ENCODE measurements at places on chromosomes 4 and X.

DNA sequence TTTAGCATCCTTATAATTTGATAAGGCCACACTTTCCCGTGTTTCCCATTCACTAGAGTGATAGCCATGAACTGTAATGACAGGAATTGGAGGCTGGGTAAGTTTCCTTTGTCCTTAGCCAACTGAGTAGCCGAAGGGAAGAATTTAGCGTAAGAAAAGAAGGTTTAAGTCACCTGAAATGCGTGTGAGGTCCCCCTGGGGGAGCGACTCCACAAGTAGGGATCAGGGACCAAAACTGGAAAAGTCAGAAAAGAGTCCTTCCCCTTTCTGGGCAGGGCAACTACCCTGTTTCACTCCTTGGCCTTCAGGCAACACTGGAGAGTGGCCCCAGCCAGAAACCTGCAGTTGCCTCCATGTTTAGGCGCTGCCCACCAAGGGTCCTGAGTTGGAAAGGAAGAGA, 81.6 kb upstream of the MED14 start:
- no peak for DNase-seq

- DNase-seq = no peak
These were observed 130.0 kb upstream of the VAMP7 start for GRCh38 chrX:155751131-155751530.

DNA sequence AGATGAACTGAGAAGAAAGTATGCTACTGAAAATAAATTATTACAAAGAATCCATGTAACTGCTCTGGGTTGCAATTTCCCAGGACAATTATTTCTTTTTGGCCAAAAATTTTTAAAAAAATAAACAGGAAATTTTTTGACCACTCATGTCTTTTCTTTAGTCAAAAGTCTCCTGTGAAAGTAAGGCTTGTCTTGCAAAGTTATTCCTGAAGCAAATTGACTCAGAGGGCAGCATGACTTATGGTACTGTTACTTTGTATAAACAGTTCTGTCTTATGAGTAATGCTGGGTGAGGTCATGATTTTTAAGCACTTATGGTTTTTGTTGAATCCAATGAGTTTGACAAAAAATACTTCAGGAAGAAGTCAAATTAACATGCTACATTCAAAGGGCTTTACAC, 292.8 kb upstream of the ARSJ start:
- no peak for DNase-seq

- no peak for DNase-seq
These were observed 329.2 kb downstream of the ARHGAP10 start for GRCh38 chr4:148061141-148061481.

DNA sequence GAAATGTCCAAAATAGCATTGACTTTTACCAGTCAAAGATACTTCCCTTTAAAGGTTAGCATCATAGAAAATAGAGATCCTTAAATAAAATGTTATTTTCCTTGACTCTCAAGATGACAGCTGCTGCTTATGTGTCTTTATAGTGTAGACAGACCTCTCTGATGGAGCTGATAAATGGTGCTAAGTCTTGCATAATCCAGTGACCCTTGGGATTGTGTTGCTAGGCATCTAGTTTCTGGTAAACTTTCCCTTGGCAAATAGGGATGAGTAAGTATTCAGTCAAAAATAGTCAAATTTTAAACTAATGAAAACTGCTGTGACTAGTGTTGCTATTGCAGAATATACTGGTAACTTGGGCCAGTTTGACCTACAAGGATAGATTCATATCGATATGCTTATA, 53.6 kb downstream of the MBNL3 start:
- DNase-seq = no peak

DNA sequence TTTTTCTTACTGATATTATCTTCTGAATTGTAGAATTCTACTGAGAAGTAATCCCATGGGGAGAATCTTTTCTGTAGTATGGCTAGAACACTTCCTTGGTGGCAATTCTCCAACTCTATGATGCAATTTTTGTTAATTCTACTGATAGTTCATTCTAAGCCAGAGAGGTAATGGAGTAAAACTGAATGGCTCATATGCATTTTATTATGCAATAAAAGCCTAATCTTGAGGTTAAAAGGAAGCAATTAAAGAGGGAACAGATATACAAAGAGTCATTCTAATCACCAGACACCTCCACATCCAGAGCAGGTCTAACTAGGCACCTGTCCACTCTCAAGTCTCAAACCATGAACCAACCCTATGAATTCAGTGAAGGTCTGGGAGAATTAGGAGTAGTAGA, 9.7 kb downstream of the RAP2C start:
- no peak for DNase-seq

DNA sequence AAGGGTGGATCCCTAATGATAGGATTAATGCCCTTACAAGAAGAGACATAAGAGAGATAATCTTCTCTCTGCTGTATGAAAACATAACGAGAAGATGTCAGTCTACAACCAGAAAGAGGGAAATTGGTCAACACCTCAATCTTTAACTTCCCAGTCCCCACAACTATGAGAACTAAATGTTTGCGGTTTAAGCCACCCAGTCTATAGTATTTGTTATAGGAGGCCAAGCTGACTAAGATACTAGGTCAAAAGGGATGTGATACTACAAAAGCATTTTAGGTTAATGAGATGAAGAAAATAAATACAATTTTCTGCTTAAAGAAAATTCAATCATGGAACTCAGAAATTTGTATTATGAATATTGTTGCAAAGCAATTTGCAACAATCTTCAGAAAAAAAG, 55.4 kb upstream of the LHFPL1 start:
- DNase-seq = no peak

DNA sequence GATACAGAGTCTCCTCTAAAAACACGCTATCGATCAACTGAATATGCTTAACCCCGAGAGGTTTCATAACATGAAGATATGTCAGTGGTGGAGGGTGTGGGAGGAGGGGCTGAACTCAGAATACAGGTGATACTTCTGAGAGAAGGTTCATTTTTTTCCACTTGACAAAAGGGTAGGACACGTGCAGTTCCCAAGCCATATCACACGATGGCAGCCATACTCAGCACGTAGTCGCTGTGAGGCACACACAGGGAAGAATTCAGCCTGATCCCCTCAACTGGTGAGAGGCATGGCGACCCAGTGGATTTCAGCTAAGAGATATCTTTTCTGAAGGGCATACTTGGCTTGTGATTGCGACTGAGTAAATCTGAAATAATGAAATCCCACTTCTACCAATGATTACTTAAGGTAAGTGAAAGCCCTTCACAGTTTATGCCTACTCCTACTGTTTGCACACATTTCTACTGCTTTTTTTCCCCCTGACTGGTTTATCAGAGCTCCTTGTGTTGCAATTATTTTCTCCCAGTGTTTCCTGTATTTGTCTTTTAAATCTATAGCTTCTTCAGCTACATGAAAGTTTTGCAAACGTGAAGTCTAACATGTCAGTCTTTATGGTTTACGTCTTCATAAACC, 133.1 kb downstream of the CORIN start:
- no peak for DNase-seq

- DNase-seq = no peak
These were observed 19.9 kb upstream of the KIAA1210 start for GRCh38 chrX:119147486-119147885.

- DNase-seq = no peak
These were observed 19.1 kb upstream of the MECP2 start for GRCh38 chrX:154116426-154117211.

GRCh38 chr4:112739442-112739841, 102.5 kb downstream of the LARP7 start:
- no peak for DNase-seq

DNA sequence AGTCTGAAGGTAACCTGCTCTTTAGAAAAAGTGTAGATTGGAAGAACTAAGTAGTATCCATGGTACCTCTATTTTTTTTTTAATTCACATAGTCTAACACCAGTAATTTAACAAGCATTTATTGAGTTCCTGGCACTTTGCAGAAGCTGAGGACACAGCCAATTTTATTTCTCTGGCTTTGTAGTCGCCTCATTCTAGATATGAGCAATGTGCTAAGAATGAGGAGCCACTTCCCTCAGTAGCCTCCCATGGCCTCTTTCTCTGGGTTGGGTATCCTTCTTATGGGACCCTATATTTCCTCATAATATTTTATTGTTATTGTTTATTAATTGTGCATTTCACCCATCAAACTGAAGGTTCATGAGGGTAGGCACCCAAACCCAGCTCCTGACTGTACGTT, 67.6 kb downstream of the ENPEP start:
- no peak for DNase-seq

DNA sequence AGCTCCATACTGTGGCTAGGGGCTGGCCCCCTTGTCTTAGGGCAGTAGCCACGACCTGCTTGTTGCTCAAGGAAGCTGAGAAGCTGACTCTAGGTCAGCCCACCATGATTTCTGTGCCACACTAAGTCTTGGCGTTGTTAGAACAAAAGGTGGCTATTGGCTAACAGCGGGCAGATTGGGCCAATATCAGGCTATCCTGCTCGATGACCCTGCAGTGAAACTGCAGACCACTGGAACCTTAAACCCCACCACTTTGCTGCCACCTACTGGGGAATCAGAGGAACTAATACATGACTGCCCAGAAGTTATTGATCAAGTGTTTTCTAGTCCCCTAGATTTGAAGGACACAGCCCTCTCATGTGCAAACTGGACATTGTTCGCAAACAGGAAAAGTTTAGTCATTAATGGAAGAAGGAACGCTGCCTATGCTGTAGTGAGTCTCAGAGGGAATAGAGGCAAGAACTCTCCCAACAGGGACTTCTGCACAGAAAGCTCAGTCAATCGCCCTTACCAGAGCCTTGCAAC, 17.0 kb upstream of the PAPSS1 start:
- peak; percentile 28 for DNase-seq

DNA sequence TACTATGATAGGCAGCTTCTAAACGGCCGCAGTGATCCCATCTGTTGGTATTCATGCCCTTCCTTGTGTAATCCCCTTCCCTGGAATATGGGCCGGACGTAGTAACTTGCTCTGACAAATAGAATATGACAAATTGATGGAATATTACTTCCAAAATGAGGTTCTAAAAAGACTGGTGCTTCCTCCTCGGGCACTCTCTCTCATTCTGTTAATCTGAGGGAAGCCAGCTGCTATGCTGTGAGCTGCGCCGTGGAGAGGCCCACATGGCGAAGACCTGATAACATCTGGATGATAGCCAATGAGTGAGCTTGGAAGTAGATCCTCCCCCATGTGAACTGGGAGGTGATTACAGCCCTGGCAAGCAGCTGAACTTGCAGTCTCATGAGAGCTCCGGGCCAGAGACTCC, 27.2 kb upstream of the SLC25A4 start:
- DNase-seq = no peak

DNA sequence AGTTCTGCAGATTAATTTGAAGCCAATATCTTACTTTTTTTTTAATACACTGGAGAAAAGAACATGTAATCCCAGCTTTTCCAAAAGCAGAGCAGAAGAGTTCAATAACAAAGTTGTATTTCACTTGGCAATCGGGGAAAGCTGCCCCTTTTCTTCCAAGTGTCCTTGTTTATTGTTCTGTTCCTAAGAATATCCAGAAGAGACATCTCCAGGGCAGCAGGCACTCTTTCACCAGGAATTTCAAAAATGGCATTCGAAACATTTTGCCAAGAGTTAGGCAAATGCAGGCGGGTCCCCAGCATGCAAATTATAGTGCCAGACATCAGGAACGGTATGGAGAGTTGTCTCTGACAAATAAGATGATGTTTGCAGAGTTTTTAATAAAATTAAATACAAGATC, 494.5 kb downstream of the BCOR start:
- no peak for DNase-seq

DNA sequence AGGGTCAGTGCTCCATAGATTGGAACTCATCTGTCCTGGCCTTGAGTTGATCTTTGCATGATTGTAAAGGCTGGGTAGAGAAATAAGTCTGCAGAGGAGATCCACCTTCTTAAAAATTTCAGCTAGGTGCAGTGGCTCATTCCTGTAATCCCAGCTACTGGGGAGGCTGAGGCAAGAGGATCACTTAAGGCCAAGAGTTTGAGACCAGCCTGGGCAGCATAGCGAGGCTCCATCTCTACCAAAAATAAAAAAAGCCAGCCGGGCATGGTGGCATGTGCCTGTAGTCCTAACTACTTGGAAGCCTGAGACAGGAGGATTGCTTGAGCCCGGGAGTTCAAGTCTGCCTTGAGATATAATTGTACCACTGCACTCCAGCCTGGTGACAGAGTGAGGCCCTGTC, 476 bp upstream of the CXCR3 start:
- no peak for DNase-seq

DNA sequence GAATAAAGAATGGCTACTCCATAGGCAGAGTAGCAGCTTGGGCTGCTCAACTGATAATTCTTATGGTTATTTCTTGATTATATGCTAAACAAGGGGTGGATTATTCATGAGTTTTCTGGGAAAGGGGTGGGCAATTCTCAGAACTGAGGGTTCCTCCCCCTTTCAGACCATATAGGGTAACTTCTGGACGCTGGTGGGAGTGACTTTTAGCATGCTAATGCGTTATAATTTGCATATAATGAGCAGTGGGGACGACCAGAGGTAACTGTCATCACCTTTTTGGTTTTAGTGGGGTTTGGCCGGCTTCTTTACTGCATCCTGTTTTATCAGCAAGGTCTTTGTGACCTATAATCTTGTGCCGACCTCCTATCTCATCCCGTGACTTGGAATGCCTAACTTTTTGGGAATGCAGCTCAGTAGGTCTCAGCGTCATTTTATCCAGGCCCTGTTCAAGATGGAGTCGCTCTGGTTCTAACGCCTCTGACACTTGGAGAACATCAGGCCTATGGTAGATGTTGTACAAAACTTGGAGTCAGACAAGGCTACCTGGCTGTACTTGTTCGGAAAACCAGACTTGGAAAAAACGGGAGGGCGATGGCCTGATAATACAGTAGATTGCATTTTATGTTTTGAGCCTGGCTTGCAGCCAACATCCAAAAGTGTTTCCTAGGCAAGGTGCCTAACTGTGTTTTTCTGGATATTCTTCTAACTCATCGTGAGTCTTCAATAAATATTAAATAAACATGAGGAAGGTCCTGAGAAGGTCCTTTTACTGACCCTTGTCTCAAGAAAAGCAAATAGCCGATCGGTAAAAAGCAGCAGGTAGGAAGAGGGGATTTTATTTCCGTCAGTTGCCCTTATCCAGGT, 1.8 kb upstream of the TMEM164 start:
- no peak for DNase-seq

- DNase-seq = no peak
These were observed 471.3 kb downstream of the TECRL start for GRCh38 chr4:63937961-63938360.

DNA sequence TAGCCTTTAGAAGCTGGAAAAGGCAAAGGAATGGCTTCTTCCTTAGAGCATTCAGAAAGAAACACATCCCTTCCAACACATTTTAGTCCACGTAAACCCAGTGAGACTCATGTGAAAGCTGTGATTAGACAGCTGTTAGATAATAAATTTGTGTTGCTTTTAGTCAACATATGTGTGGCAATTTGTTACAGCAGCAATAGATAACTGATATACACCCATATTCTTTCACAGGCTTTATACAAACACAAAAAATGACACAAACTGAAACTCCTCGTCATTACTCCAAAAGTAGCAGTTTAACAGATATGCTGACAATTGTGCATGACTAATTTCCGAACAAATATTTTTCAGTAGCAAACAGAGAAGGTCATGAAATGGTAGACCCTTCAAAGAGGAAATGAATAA, 65.3 kb downstream of the ANTXR2 start:
- no peak for DNase-seq

- no peak for DNase-seq
These were observed 54.5 kb downstream of the CLDN34 start for GRCh38 chrX:10021461-10022272.

All from GM19239 (cell line).